ENCODE measurements at places on chromosomes 1 and 21.

- DNase-seq: no peak
Measured at GRCh38 chr1:180925471-180926051, 12.9 kb downstream of the KIAA1614 start.

DNA sequence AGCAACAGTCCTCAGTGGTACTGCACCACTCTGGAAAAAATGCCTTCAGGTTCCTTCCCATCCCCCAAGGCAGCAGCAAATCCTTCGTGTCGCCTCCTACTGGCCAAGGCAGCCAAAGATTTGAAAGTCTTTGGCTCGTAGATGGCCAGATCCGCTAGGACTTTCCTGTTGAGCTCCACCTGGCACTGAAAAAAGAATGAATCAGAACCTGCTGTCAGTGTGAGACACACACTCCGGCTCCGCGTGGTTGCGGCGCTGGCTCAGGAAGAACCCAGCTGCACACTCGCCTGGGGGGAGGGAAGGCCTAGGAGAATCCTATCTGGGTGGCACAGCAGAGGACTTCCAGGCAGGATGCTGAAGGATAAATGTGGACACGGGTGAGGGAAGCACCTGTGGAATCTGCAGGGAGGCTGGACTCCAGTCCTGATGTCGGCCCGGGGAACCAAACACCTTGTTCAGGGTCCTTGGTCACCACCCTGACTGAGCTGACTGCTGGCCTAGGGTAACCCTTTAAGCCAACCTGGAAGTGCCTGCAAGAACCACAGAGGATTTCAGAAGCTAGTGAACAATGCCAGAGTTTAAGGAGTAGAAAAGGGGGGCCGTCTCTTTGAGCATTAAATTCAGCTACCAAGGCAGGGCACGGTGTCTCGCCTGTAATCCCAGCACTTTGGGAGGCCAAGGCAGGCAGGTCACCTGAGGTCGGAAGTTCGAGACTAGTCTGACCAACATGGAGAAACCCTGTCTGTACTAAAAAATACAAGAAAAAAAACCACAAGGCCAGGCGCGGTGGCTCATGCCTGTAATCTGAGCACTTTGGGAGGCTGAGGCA is 3.2 kb upstream of the CCNL2 start:
- DNase-seq: peak; percentile 40

DNA sequence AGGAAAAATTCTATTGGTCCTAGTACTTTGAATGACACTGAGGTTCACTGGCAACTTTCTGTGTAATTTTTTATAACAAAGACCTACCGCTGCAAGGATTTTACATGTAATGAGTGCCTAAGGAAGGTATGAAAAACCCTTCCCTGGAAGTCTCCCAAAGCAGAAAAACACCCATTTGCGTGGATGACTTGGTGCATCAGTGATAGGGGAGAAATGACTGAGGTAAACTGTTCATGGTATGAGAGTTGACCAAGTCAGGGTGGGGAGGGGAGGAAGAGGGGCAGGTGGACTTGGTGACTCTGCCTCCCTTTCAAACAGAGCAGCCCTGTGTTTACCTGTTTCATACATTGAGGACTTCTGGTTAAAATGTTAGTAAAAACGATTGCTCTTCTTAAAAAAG is 78.8 kb upstream of the IPO9 start:
- DNase-seq: no peak

DNA sequence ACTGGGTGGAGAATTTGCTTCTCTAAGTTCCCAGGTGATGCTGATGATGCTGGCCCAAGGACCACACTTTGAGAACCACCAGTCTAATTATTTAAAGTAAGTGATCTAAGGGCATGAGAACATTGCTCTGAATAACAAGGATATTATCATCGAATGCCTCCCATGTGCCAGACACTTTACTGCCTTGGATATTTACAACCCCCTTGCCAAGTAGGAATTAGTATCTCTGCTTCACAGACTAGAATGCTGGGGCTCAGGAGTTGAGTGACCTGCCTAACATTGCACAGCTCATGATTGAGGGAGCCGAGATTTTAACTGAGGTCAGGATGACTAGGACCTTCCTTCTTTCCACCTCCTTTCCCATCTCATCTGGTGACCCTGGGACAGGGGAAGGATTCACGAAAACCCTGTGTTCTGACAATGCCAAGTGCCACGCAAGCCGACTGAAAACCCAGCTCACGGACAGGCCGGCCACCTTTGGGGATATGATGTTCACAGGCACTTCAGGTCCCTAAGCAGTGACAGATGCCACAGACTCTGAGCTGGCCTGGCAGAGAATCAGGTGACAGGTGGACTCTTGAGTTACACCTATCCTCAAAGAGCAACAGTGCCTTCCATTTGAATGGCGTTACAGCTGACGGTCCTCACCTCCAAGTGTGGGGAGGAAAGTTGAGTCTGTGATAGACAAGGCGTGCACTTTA is 230.7 kb downstream of the TOMM20 start:
- DNase-seq: no peak

DNA sequence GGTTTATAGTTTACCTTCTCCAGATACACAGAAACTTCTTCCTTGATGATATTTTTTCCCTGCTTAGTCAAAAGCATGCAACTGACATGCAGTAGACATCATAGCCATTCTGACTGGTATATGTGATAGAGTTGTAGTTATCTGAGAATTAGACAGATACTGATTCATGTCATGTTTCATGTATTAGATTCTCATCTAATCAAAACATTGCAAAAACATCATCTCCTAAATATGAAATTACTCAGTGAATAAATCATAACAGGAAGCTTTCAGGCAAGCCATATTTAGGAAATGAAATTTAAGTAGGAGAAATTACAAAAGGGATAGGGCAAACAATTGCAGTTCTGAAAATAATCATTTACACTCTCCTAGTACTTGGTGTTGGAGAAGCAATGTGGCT is 38.4 kb upstream of the ASB17 start:
- no peak for DNase-seq

GRCh38 chr1:174217787-174218574 is 58.7 kb downstream of the RABGAP1L start:
- no peak for DNase-seq

GRCh38 chr1:222064388-222065211 is 322.7 kb upstream of the DUSP10 start:
- no peak for DNase-seq

GRCh38 chr1:56547473-56547872 is 31.9 kb downstream of the PLPP3 start:
- no peak for DNase-seq

- DNase-seq: peak; percentile 91
Measured at GRCh38 chr1:182391362-182392049, at the start of gene GLUL. TSS of gene GLUL (minus strand) at chr1:182391790. CDS start at chr1:182388737, 3,053 bp downstream.

DNA sequence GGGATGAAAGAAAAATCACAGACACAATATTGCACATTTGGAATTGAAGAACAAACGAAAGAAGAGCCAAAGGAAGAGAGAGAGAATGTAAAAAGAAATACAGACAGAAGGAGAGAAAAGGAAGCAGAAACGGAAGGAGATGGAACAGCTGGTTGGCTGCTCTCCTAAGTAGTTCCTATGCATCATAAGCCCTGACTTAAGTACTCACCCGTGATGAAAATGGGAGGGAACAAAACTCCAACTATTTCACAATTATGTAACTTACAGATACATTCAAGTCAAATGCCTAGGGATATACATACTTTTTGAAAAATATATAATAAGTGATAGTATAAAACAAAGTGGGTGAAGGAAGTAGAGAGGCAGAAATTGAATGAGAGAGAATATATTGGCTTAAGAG is 88.5 kb downstream of the TTLL7 start:
- no peak for DNase-seq

- no peak for DNase-seq
Measured at GRCh38 chr1:107264561-107264960, 123.7 kb downstream of the NTNG1 start.

GRCh38 chr1:83827741-83828140 is 171.2 kb downstream of the TTLL7 start:
- no peak for DNase-seq

GRCh38 chr21:42262831-42263231 is 43.9 kb downstream of the ABCG1 start:
- no peak for DNase-seq
